ENCODE measurements at places on chromosomes 5 and 9.

DNA sequence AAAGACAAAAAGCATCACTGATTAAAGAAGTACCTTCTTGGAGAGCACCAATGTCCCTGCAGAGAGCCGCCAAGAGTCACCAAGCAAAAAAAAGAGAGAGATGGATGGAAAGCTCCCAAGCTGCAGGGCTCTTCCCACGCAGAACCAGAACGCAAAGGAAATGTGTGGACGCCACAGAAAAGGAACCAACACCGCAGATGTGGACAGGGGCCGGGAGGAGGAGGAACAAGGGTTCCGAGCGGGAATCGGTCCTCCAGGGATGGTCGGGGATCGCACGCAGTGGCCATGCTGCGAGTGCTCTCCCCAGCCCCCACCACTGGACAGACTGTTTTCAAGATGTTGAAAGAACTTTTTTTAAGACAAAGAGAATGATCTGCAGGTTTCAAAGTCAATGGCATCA is 40.2 kb upstream of the ZNF354A start:
- no peak for DNase-seq

DNA sequence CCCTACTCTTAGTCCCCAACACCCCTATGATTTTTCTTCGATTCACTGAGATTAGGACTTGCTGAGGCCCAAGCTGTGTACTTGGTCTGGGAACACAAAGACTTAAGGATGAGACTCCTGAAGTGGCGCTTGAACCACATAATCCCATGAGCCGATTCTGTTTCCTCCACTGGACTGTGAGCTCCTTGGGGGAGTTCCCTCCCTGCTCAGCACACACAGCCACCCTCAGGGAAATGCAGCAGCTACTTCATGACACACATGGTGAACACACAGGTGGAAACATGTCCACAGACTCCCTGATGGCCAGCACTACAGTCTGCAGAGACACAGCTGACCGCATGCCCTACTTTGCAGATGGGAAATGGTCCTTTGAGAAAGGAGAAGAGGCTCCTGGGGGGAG is 101.1 kb downstream of the C5orf15 start:
- no peak for DNase-seq

DNA sequence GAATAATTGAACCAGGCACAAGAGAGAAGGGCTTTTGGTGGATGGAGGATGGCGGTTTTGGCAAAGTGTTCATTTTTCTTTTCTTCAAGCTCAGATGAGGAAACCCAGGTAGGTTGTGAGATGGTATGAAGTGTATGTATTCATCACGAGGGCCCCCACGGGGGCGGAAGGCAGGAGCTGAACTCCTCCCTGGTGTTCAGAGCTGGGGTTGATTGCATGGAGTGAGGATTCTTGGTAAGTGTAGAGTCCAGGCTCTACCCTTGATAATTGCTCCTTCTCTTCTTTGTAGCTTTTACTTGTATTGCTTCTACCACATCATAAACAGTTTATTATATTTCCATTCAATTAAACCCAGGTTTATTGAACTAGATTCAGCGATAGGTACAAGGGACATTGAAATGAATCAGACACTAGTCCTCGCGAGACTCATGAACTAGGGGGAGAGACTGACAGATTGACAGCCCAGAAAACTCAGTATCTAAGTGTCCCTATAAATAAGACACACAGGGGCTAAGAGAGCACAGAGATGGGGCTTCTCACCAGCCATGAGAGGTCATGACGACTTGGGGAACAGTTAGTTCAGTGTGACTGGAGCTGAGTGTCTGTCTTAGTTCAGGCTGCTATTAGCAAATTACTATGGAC is 116.7 kb upstream of the KLF4 start:
- no peak for DNase-seq

- DNase-seq = no peak
Measured at GRCh38 chr9:128771094-128771721, 519 bp downstream of the ZER1 start.

DNA sequence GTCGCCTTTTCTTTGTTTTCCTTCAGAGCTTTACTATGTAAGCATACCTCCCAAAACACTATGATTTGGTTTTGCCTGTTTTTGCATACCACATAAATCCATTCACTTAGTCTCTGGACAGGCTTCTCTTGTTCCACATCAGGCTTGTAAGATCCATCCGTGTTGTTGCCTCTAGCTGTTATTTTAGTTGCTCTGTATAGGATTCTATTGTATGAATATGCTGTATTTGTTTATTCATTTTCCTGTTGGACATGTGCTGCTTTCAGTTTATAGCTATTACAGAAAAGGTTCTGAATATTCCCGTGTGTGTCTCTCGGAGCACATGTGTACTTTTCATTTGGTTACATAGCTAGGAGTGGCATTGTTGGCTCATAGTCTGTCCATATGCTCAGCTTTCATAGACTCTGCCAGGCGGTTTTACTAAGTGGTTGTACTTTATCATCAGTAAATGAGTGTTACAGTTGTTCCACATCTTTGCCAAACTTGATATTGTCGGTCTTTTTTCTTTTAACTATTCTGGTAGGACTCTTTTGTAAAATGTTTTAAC is 41.8 kb downstream of the NUP214 start:
- DNase-seq = no peak

GRCh38 chr5:151236888-151237287 is 13.0 kb upstream of the CCDC69 start:
- DNase-seq = no peak

DNA sequence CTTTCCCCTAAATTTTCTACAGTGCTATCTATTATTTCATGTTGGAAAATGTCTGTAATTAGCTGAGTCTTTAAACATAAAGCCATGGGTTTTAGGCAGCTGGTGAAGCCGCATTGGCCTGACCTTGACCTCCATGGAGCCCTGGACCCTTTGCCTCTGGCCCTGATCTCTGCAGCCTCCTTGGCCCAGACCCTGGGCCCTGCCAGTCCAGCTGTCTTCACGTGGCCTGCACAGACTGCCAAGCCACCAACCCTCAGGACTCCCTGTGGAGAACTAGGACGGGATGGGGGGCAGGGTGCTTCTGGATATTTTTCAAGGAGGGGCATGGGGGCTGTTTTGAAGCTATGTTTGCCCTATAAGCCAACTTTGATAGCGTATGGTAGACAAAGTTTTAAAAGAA is 29.8 kb upstream of the PPARGC1B start:
- DNase-seq = no peak

- no peak for DNase-seq
Measured at GRCh38 chr5:78926252-78926651, 58.9 kb downstream of the ARSB start.

DNA sequence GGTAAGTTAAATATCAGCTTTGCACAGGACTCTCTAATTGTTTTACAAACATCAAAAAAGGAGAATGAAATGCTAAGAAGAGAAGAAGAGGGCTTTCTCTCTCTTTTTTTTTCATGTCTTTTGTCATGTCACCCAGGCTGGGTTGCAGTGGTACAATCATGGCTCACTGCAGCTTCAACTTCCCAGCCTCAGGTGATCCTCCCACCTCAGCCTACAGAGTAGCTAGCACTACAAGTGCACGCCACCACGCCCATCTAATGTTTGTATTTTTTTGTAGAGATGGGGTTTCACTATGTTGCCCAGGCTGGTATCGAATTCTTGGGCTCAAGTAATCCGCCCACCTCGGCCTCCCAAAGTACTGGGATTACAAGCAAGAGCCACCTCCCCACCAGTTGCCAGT is 18.6 kb downstream of the SERINC5 start:
- DNase-seq = no peak

GRCh38 chr9:106025453-106025852 is 331.1 kb downstream of the TMEM38B start:
- no peak for DNase-seq

DNA sequence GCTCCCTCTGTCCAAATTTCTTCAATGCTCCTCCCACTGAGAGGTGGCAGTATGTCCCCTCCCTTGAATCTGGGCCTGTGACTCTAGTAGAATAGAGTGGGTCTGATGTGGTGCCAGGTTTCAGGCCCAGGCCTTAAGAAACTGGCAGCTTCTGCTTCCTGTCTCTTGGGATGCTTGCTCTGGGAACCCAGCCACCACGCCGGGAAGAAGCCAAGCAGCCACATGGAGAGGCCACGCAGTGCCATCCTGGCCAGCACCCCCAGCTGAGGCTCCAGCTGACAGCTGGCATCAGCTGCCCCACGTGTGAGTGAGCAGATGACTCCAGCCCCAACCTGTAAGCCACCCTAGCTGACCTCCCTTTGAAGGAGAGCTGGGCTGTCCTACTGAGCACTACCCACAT is 7.3 kb upstream of the TSPAN17 start:
- DNase-seq = no peak

DNA sequence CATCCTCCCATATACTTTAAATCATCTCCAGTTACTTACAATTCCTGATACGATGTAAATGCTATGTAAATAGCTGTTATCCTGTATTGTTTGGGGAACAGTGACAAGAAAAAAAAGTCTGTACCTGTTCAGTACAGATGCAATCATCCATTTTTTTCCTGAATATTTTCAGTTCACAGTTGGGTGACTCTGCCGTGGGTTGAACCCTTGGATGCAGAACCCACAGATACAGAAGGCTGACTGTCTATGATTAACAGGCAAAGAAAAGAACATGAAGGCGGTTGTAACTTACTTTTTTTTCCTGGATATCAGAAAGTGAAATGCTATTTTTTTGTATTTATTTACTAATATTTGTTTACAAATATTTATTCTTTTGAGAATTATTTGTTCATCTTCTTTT is 33.2 kb downstream of the DAP start:
- no peak for DNase-seq

- no peak for DNase-seq
Measured at GRCh38 chr5:61906820-61907219, 399.2 kb upstream of the KIF2A start.

DNA sequence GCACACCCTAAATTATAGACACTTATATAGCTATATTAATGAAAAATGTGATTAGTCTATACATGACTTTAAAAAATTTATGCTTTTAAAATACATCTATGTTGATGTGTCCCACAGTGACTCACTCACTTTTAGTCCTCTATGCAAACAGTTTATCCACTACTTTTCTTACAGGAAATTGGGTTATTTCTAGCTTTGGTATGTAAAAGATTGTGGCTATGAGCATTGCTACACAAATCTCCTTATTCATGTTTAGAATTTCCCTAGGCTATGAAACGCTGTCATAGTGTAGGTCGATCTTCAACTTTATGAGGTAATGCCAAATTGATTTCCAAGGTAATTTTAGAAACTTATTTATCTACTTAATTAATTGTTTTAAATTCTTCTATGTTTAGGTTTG is 687.4 kb downstream of the PRR16 start:
- DNase-seq = no peak

GRCh38 chr9:134231330-134231745 is 67.0 kb upstream of the RNU6ATAC start:
- DNase-seq = no peak

GRCh38 chr5:10311595-10312425 is 4.1 kb upstream of the CMBL start:
- DNase-seq = no peak

- DNase-seq = no peak
Measured at GRCh38 chr9:107175816-107176435, 107.2 kb upstream of the RAD23B start.

DNA sequence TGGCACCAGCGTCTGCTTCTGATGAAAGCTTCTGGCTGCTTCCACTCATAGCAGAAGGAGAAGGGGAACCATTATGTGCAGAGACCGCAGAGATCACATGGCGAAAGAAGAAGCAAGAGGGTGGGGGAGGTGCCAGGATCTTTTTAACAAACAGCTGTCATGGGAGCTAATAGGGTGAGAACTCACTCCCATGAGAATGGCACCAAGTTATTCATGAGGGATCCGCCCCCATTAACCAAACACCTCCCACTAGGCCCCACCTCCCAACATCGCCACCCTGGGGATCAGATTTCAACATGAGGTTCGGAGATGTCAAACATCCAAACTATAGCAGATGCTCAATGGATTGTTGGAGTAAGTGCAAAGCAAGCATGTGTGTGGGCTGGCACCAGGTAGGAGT is 125.8 kb upstream of the SLIT3 start:
- no peak for DNase-seq

DNA sequence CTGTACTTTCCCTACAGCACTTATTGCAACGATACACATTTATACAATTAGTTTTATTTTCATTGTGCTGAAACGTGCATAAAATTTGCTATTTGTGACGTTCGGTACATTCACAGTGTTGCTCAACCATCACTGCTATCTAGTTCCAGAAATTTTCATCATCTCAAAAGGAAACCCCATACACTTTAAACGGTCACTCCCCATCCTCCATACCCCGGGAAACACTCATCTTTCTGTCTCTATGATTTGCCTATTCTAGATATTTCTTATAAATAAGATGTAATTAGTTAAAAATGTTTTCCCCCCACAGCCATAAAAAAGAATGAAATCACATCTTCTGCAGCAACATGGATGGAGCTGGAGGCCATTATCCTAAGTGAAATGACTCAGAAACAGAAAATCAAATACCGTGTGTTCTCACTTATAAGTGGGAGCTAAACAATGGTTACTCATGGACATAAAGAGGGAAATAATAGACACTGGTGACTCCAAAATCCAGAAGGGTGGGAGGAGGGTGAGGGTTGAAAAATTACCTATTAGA is 40.2 kb upstream of the TEX48 start:
- no peak for DNase-seq

DNA sequence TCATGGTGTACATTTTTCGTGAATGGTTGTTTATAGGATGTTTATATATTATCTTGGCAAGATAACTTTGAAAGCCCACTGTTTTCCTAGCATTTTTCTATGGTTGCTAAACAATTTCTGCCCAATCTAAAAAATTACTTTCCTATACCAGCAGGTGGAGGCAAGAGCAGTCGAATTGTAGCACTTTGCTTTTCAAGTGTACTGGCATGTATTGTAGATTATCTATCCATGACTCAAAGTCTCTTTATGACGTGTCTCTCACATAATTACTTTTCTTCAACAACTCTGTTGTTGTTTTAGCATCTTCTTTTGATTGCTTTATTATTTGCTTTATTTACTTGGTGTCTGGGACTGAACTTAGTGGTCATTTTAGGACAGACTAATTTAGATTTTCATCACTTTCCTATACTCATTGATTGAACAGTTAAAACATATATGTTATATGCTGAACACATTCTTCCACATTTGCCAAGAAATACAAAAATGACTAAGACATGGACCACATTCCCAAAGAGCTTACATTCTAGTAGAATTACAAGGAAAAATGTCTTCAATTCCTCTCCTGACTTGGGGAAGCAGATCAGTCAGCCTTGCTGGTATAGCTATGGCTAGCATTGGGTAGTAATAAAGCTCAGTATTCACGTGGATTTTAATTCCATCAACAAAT is 20.7 kb downstream of the NLN start:
- no peak for DNase-seq

DNA sequence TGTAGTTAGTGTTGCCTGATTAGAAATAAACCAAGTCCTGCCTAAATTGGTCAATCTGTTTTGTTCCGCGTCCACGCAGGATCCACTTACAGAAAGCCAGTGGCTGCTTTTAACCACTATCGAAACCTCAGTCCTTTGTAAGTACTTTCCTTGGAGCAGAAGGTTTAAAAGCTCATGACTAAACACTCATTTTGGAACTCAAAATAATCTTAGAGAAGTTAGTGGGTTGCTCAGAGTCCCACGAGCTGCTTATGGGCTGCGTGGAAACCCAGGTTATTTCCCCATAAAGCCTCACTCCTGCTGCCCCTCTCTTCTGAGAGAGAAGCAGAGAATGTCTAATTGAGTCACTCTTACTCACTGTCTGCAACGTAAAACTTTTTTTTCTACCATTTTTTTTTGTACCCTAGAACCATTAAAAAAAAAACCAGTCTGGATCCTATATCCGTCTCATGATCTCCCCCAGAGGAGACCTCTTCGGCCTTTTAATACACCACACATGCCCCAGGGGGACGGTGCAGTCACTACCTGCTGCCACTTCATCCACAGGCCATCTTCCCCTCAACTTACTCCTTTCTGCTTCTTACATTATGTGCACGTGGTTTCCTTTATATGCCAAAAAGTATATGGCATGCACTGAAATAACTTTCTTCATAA is 7.6 kb downstream of the BASP1 start:
- no peak for DNase-seq

Measured in liver (tissue), 10 donors.